ENCODE measurements at places on chromosomes 3 and 15. TPM values are rescaled to one million over a fixed set of nuclear protein-coding genes. Genes with fewer than 3 reads are reported as not detected.

DNA sequence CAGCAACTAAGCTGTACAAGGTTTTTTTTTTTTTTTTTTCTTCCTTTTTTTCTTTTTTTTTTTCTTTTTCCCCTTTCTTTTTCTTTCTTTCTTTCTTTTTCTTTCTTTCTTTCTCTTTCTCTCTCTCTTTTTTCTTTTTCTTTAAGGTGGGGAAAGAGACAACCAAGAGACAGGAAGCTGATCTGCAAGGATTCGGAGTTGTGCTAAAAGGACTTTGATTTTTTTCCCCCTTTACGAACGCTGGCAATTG lies 148 bp downstream of the RBMS3 start:
- no peak for DNase-seq

The MUC4 gene
- total RNA-seq: not detected

GRCh38 chr3:30502742-30503073 lies 103.7 kb upstream of the TGFBR2 start:
- no peak for DNase-seq

- DNase-seq: no peak
These were observed 34.8 kb downstream of the EHD4 start for GRCh38 chr15:41937568-41937923.

DNA sequence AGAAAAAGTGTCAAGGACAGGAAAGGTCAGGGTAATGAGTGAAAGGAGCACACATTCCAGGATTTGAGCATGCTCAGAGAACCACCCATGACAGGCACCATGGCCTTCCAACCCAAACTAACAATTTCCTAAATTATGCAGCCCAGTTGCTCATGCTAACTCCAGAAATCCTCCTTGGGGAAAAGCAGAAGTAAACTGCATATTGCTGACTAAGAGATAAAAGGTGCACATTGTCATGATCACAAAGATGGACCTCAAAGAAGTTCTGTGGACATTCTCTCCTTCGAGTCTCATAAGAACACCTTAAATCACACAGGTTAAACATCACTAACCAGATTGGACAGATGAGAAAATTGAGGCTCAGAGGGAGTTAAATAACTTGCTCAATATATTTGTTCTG lies 97.6 kb upstream of the SLC25A36 start:
- no peak for DNase-seq

DNA sequence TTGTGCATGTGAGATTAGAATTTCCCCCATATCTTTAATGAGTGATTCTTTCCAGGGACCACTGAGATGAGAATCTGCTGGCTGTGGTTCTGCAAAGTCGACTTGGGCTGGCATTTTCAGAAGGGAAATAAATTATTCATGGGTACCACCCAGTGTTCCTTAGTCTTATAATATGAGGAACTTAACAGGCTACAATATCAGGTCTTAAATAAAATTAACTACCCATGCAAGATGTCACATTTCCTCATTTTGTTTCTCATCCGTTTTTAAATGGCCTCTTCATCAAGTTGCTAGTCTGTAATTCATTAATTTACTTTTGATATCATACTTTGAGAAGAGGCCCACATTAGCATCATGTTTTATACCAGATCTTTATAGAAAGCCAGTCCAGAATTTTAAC lies 58.3 kb upstream of the SKOR1 start:
- DNase-seq: no peak

DNA sequence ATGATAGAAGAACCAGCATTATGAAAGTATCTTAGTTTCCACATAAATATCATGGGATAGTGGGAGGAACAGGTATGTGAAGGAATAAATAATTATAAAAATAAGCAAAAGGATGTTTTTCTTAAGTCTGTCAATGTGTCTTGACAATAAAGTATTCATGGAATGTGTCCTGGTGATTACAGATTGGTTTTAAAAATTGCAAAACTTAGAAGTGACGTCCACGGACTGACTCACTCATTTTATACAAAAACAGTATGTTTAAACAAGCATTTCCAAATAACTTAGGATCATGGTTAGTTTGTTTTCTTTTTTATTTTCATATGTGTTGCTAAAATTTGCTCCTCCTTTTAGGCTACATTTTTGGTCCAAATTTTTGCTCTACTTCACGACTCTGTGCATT lies 687.0 kb upstream of the NECTIN3 start:
- no peak for DNase-seq

- no peak for DNase-seq
These were observed 35.4 kb downstream of the SLC28A2 start for GRCh38 chr15:45287390-45287956.

DNA sequence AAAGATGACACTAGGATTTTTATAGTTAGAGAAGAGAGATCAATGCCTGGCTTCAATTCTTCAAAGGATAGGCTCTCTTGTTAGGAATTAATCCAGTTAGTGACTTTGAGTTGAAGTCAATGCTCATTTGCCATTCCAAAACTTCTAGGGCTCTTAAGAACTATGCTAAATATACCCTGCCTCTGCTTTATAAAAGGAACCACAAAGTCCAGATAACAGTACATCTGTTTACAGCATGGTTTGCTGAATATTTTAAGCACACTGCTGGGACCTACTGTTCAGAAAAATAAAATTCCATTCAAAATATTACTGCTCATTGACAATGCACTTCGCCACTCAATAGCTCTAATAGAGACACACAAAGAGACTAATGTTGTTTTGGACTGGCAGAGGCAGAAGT lies 786.6 kb upstream of the DPPA4 start:
- no peak for DNase-seq

The UCN2 gene
- total RNA-seq: 0.35 TPM

The LOXL1 gene
- total RNA-seq: 30.4 TPM

DNA sequence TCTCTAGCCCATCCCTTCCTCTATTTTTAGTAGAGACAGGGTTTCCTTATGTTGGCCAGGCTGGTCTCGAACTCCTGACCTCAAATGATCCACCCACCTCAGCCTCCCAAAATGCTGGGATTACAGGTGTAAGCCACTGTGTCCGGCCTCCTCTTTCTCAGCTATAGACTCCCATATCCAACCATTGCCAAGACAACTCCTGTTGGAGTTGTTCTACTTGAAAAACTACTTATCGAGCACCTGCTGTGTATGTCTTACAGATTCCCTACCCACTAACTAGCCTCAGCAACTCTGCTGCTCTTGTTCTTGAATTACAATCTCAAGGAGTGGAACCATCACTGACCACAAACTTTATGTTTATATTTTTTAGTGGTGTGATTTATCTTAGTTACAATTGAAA lies 186.6 kb downstream of the SLC9A9 start:
- DNase-seq: no peak

DNA sequence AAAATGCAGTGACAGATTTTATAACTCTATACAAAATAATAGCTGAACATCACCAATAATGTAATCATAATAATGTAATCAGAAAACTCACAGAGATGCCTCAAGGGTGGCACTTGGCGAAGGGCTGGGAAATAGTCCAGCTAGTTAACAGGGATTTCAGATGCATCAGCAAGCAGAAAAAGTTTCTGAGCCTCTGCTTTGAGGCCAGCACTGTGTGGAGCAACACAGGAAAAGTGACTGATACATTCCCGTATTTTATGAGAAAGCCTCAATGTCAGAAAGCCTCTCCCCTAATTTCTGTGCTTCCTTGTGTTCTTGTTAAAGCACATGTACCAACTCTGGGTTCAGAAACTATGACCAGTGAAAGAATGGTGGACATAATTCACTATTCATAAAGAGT lies 304.8 kb downstream of the VPS13C start:
- no peak for DNase-seq

DNA sequence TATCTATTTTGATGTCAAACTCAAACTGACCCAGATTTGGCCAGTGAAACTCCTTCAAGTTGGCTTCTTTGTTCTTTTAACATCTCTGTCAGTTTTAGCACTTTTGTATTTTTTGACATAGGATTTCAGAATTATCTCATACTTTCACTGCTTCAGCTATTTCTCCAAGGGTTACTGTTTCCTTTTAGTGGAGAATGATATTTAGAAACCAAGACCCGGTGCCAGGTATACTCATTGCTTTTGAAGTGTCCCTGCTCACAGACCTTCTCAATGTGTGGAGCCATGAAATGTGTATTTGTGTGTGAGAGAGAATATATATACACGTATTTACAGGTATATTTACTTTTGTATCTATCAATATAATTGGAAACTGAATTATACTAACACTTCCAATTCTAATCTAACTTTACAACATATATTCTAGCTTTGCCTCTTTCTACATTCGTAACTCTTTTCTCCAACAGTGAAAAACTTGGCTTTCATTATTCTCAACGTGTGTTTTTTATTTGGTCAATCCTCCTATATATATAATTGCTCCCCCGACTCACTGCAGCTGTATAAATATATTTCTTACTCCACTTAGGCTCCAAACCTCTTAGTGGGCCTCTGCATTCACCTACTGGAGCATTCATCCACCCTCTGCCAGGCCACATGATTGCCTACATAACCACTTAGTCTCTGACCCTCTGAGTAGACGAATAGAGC lies 54.0 kb downstream of the OTOL1 start:
- no peak for DNase-seq

The CLDN18 gene
- total RNA-seq: not detected

DNA sequence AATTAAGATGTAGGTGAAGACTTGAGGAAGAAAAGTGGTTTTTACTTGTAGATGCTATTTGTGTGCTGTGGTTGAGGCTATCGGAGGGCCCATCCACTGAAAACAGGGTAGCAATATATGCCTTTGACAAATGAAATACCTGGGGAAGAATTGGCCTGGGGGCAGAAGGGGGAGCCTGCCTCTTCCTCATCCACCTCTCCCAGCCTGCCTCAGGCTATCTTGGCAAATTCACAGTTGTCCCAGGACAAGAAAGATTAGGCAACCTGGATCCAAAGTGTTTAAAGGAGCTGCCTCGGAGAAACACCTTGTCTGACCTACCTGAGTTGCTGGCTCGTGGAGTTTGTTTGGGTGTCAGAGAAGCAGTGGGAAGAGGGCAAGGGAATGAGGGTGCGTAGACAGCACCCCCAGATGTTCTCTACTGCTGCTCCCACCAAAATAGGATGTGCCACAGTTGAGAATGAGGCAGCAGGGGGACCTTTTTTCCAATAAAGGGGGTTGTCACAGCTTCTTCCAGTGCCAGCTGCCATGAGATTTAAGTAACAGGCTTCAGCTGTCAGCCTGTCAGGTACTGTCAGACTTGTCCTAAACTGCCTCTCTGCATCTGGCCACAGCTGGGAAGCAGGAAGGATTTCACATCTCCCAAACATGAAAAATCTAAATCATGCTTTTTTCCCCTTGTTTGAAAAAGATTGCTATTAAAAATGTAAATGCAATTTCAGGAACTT lies 9.2 kb downstream of the PLEKHO2 start:
- no peak for DNase-seq

- no peak for DNase-seq
These were observed 41.0 kb upstream of the TP63 start for GRCh38 chr3:189590223-189590622.
